ENCODE measurements at places on chromosomes 1 and 21. TPM values are rescaled to one million over a fixed set of nuclear protein-coding genes. Genes with fewer than 3 reads are reported as not detected.

The MXRA8 gene
- 68.9 TPM for total RNA-seq

The KCNE2 gene
- total RNA-seq: 0.65 TPM

The S1PR1 gene
- 106 TPM for total RNA-seq

The PLA2G4A gene
- total RNA-seq: 8.1 TPM

The GBP4 gene
- total RNA-seq: 14.3 TPM

- no peak overlapping the region for H3K27ac ChIP-seq
- H3K4me3 ChIP-seq: no peak overlapping the region
- no peaks in the 10 kb centered on the region for H3K4me1 ChIP-seq
- H3K27me3 ChIP-seq: no peaks in the 10 kb centered on the region
- no peak for DNase-seq
- H3K36me3 ChIP-seq: no peaks in the 10 kb centered on the region
Measured at GRCh38 chr1:55358581-55358980, 143.4 kb upstream of the USP24 start.

- H3K4me1 ChIP-seq: no peaks in the 10 kb centered on the region
- no peak overlapping the region for H3K27ac ChIP-seq
Measured at GRCh38 chr1:246131095-246131494, 376.0 kb downstream of the SMYD3 start.

- H3K36me3 ChIP-seq: no peaks in the 10 kb centered on the region
- H3K4me1 ChIP-seq: no peaks in the 10 kb centered on the region
- H3K4me3 ChIP-seq: no peak overlapping the region
- DNase-seq: no peak
- peaks cover 35% of the 10 kb centered on the region for H3K27me3 ChIP-seq
Measured at GRCh38 chr1:18175051-18175450, 67.5 kb downstream of the IGSF21 start.

DNA sequence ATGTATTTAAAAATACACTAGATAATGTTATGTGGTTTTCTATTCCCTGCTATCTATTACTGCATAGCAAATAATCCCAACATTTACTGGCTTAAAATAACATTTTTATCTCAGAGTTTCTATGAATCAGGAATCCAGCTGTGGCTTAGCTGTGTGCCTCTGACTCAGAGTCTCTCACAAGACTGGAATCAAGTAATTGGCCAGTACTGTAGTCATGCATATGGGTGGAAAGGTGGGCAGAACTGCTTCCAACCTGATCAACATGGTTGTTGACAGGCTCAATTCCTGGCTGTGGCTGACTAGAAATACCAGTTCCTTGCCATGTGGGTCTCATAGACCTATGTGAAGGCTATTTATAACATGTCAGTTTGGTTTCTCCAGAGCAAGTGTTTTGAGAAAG, 131.8 kb downstream of the PDE4B start:
- no peaks in the 10 kb centered on the region for H3K4me1 ChIP-seq
- no peaks in the 10 kb centered on the region for H3K36me3 ChIP-seq
- no peak overlapping the region for H3K27ac ChIP-seq
- H3K4me3 ChIP-seq: no peak overlapping the region

GRCh38 chr1:7454052-7454815, 316.9 kb upstream of the VAMP3 start:
- H3K27me3 ChIP-seq: no peaks in the 10 kb centered on the region
- no peaks in the 10 kb centered on the region for H3K36me3 ChIP-seq
- H3K4me3 ChIP-seq: no peak overlapping the region
- H3K4me1 ChIP-seq: peaks cover 9% of the 10 kb centered on the region
- DNase-seq: peak; percentile 67

DNA sequence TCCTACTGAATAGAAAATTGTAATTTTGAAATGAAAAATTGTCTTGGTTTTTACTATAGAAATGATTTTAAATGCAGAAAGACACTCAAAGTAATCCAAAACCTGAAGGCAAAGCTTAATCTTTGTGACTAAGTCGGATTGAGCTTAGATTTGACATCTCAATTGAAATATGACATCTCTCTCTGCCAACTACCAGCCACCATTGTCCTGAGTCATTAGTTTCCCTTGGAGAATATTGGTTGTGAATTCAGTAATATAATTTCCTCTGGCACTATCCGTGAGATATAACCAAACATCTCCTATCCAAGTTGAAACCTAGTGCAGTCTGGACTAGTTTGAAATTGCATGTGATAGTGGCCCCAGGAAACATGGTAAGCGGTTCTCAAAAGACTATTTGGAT, 37.1 kb downstream of the PLA2G4A start:
- H3K27me3 ChIP-seq: no peaks in the 10 kb centered on the region
- no peaks in the 10 kb centered on the region for H3K4me1 ChIP-seq
- H3K27ac ChIP-seq: no peak overlapping the region

DNA sequence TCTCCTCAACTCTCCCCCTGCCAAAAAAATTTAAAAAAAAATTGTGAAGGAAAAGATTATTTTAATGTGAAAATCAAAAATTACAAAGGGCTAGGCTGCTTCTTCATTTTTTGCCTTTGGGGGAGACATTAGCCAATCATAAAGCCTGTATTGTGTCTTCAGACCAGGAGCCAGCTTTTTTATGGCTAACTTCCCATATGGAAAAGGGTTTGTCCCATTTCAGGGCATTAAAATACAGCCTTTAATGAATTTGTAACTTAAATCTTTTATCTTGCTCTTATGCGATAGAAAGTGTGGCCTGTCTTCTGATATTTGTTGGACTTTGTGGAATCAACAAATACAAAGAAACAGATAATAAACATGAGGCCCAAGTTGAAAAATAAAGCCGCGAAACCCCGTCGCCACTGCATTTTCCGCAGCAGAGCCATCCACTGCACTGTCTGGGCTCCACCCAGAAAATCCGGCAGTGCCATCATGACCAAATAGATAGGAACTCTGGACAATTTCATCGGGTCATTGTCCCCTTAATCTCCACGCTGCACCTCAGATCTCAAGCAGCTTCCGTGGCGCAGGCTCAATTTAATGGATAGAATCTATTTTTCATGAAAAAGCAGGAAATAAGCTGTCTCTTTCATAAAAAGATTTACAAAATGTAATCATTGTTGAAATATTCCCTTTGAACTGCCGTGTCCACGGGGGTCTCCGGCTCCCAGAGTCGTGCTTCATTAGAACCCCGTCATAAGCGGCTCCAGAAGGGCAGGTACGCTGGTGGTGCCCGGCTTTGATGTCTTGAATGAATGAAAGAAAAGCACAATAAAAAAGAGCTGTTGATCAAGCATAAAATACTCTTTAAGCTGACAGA, 277.6 kb downstream of the TM2D1 start:
- no peak overlapping the region for H3K4me3 ChIP-seq
- DNase-seq: no peak
- no peaks in the 10 kb centered on the region for H3K27me3 ChIP-seq
- H3K4me1 ChIP-seq: peaks cover 20% of the 10 kb centered on the region

DNA sequence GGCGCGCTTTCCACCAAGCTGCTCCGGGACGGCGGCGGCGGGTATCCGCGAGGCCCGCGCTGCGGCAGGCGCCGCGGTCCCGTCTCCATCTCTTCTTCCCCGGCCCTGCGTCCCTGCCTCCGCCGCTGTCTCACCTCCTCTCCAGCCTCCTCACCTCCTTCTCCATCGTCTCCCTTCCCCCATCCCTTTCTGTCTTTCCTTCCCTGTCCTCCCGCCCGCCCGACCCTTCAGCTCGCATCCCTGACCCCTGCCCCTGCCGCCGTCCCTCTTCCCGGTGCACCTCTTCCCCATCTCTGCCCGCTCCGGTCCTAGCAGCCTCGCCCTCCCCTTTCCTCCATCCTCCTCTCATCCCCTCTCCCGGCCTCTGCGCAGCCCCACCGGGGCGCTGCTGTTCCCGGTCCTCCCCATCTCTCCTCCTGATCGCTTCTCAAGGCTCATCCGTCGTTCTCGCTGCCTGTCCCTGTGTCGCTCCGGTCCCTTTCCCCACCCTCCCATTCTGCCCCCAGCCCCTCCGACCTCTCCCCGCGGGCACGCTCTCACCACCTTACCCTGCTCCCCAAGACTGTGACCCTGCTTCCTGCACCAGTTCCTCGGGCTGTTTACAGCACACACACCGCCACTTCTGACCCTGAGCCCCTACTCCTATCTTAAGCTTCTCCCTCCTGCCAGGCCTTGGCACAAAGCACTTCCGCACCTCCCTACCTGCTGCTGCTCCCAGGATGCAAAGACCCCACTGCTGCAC, 760 bp upstream of the NPHP4 start:
- H3K4me1 ChIP-seq: peaks cover 7% of the 10 kb centered on the region
- H3K4me3 ChIP-seq: peak overlapping the region; percentile 43
- no peak for DNase-seq
- H3K36me3 ChIP-seq: no peaks in the 10 kb centered on the region
- no peak overlapping the region for H3K27ac ChIP-seq
- H3K27me3 ChIP-seq: peaks cover 4% of the 10 kb centered on the region

- H3K4me1 ChIP-seq: no peaks in the 10 kb centered on the region
- no peak overlapping the region for H3K4me3 ChIP-seq
- no peak for DNase-seq
- no peaks in the 10 kb centered on the region for H3K36me3 ChIP-seq
Measured at GRCh38 chr1:53896635-53897229, 2.7 kb downstream of the DIO1 start.

- peaks cover 4% of the 10 kb centered on the region for H3K4me1 ChIP-seq
- no peaks in the 10 kb centered on the region for H3K27me3 ChIP-seq
- no peaks in the 10 kb centered on the region for H3K36me3 ChIP-seq
- H3K27ac ChIP-seq: peak overlapping the region; percentile 45
- H3K4me3 ChIP-seq: no peak overlapping the region
- DNase-seq: no peak
Measured at GRCh38 chr1:155242805-155243358, 12.4 kb downstream of the ENTREP3 start.

DNA sequence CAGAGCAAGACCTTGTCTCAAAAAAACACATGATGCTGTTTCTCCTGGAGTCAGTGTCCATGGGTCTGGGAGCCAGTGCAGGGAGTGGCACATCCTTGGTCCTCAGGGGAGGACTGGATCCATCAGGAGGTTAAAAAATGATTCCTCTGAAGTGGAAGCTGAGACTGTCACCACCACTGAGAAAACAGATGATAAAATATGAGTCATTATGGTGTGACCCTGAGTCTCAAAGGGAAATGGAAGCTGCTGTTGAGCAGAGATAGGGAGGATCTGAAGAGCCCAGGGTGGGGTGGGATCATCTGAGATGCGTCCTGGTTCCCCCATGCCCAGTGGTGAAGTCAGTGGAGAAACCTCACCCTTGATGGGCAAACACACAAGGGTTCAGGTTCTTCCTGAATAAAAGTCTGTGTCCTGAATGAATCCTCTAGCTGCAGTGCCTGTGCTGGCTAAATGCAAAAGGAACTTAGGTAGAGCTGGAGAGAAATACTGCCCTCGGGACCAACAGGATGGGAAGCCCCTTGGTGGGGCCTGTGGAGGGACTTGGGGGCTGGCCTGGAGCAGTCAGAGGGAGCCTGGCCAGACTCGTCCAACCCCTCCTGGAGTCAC, 61.6 kb upstream of the TENT5B start:
- H3K27ac ChIP-seq: no peak overlapping the region
- H3K27me3 ChIP-seq: no peaks in the 10 kb centered on the region
- H3K4me1 ChIP-seq: no peaks in the 10 kb centered on the region
- no peak overlapping the region for H3K4me3 ChIP-seq
- no peaks in the 10 kb centered on the region for H3K36me3 ChIP-seq

DNA sequence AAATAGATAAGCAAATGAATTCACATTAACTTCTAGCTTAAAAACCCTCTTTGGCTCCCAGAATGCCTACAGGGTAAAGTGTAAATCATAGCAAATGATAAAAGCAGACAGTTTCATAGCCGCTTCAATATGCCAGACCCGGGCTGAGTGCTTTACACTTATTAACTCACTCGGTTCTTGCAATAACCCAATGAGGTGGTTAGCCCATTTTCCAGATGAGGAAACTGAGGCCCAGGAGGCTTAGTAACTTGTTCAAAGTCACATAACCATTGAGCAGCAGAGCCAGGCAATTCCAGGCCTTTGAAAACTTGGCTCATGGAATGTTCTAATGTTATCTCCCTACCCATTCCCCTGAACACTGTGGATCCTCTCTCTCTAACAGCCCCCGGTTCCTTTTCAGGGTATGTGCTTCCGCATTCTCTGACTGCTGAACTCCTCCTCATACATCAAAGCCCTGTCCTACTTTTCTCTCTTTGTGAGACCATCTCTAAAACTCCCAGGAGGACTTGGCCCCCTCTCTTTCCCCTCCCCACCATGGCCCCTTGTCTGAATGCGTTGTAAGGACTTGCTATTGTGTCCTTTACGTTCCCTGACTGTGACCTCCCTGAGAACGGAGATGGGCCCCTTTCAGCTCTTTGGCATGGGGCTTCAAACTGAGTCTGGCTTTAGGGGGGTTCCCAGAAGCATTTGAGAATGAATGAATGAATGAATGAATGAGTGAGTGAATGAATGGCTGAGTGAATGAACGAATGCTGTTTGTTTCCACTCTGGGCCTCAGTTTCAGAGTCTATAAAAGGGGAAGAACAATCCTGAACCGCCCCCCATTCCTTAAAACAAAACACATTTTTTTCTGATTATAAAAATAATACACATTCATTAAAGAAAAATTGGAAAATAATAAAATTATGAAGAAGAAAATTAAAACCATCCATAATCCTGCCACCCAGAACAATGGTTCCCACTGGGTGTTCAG, 15.6 kb upstream of the RUNX3 start:
- H3K27ac ChIP-seq: no peak overlapping the region
- no peaks in the 10 kb centered on the region for H3K4me1 ChIP-seq
- H3K4me3 ChIP-seq: no peak overlapping the region
- DNase-seq: no peak
- H3K27me3 ChIP-seq: no peaks in the 10 kb centered on the region

DNA sequence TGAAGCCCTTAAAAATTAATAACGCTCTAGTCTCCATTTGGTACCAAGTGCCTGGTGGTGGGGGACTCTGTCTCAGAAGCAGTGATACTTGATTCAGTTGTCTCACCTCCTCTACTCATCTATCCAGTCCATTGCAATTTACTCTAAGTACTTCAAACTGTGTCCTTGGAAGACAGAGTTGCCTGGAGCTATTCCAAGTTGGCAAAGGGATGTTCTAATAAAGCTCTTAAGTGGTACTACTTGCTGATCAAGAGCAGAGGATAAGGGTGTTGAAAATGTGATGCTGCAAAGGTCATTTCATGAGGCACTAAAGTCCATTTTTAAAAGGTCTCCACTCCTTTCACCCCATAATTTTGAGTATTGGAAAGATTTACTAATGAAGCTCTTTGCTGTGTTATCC, 142.2 kb downstream of the NFIA start:
- H3K36me3 ChIP-seq: no peaks in the 10 kb centered on the region
- no peaks in the 10 kb centered on the region for H3K27me3 ChIP-seq
- peaks cover 37% of the 10 kb centered on the region for H3K4me1 ChIP-seq
- no peak overlapping the region for H3K4me3 ChIP-seq

Data from lung (tissue), 17 donors.